ENCODE measurements at places on chromosomes 2 and 18.

- no peak for DNase-seq
Observed at GRCh38 chr2:95317665-95318425, 20.7 kb downstream of the KCNIP3 start.

DNA sequence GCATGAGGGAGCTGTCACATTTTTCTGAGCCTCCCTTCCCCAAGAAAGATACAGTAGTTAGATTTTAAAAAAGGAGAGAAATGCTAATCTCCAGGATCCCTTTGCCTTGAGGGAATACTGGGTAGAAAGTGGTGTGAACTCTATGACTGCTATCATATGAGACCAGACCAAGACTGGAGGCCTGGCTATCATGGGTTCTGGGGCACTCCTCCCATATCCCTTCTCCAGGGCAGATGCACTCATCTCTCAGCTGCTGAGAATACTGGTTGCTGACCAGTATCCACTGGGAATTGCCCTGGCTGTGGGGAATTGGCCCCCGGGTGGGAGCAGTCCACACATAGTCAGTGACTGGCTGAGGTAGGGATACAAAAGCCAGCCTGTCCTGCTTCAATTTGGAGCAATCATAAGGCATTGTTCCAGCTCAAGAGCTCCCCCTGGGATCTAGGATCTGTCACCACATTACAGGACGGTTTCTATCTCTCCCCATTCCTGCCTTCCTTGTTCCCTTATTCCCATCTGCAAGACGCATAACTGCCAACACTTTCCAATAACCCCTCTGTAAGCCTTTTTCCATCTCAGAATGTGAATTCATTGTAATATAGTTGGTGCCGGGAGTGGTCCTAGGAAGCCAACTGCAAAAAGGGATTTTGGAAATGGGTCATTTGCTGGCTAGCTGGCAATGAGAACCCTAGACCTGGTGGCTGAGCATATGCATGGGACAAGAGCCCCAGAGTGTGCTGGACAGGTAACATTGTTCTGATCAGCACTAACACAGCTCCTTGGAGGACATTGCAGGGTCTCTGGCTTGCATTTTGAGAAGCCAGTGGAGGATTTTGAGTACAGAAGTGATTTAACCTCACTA, 35.4 kb upstream of the REEP1 start:
- DNase-seq: no peak

DNA sequence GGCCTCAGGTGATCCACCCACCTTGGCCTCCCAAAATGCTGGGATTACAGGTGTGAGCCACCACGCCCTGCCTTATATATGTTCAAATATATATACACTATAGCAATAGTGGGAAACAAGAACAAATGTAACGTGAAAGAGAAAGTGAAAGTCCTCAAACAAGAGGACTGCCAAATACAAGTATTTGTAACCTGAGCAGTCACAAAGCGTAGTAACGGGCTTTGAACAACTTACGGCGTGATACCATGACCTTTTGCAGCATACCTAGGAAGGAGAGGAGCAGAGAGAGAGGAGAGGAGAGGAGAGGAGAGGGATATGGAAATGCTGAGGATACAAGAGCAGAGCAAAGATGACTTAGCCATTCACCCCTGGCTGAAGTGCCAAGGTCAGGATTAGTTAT, 113.8 kb upstream of the RGPD4 start:
- DNase-seq: no peak

DNA sequence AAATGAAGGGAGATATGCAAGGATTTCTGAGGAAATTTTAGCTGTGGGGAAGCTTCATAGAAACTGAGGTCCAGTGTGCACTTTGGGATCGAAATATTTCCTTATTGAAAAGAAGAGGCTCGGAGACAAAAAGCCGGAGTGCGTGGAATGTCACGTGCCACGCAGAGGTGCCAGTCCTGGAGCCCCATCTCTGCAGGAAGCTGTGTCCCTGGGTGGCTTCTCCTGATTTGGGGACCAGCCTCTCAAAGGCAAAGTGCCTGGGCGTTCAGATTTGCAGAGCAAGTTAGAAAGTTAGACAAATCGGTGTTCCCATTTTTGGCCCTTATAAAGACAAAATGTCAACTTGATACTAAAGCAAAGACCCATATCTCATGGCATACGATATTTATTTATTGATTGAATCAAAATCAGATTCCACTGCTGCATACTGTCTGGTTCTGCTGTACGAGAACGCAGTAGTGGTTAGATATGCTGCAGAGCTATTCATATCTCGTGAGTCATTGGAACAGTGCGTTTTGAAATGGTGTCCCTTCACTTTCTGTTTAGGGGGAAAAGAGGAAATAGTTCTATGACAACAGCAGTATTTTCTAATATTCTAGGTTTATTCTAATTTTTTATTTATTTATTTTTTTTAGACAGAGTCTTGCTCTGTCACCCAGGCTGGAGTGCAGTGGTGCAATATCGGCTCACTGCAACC, 9.1 kb upstream of the ATG16L1 start:
- DNase-seq: no peak

DNA sequence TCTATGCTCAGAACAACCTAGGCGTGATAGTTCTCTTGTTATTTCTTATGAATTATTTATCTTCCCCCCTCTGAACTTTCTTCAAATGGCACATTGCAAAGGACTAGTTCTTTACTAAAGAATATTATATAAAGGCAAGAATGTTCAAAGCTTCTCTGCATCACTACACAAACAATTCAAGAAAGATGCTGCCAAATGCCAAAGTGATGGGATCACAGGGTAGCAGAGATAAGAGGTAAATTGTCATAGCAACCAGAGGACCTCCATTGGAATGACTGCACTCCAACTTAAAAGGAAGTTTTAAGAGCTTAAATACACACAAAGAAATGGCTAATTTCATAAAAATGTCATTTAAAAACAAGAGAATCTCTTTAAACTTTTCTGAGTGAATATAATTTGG, 72.8 kb downstream of the AQP4 start:
- DNase-seq: no peak

DNA sequence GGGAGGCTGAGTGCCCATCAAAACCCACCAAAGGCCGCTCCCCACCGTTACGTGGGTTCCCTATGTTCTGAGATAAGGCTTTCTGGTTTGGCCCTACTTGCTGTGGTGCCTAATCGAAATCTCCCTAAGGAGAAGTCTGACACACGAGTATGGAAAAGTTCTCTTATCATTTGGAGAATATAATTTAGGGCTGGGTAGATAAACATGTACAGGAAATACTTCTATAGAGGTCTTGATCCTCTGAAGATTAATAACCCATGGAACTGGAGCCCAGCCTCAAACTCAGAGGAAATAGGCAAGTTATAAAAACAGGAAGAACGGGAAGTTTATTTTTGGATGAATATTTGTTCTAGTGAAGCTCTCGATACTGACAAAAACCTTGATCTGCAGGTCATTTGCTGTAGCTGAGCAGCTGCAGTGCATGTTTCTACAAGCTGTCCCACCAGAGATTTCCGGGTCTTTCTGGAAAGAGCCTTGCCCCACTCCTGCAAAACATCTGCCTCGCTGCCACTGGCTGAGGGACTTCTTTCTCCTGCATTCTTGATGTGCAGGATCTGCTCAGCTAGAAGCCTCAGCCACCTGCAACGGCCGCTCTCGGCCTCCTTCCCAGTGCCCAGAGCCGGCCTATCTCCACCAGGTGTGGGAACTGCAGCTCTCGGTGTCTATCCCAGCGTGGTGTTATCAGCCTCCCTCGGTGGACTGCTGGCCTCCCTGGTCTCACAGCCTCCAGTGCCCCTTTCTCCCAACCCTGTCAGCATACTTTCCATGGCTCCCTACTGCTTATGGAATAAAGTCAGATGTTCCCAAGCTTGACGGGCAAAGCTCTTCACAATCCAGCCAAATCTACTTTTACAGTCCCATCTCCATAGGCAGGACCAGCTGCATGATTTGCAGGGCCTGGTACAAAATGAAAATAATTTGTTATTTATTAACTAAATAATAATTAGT, 48.6 kb downstream of the SPRED2 start:
- no peak for DNase-seq

DNA sequence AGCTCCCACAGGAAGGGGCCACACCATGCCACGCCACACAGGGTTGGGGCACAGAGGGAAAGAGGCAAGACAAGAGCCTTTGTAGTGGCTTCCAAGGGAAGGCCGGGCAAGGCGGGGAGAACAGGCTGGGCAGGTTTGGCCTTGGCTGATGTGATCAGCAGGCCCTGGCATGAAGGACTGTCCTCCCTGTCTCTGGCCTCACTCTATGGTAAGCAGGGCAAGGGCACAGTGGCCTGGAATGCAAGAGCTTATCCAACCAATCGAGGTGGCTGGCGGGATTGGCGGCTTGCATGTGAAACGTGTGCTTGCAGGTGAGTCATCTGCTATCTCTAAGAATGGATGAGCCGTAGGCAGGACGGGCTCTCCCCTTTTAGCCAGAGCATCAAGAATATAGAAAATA, 6.4 kb upstream of the ATP9B start:
- no peak for DNase-seq

DNA sequence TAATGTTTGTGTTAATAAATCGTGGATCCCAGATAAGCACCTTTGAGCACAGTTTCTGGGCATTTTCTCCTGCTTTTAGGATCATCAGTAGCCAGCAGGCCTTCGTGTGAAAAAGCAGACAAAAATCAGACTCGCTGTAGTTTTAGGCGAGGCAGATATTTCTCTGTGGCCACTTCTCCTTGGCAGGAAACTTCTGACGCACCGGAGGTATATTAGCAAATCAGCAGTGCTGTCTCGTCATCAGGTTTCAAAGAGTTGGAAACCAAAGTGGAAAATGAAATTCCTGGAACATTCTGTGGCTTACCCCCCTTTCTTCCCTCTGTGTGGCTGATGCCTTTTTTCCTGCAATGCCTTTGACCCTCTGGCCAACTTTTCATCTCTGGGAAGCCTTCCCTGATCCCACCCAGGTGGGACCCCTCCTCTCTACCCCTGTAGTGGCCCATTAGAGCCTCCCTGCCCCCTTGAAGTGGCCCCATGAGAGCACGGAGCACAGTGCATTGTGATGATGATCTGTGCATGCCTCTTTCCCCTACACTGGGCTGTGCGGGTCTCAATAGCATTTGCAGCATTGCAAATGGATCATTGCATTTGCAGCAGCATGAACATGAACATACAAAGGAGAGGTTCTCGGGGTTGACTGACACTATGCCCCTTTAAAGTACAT, 93.3 kb downstream of the RNF144A start:
- DNase-seq: no peak

DNA sequence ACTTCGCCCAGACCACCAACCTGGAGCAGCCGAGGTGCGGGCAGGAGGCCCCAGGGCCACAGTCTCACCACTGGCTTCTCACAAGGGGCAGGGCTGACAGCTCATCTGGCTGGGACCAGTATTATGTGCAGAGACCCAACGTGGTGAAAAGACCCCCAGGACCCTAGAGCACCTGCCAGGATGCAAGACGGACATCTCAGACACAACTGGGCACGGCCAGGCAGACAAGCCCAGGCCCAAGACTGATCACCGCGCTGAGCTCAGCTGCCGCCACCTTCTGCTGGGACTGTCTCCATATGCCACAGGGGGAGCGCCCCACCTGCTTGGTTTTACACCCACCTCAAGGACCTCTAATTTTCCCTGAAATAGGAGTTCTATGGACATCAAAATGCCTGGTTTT, 23.2 kb downstream of the HDAC4 start:
- no peak for DNase-seq

DNA sequence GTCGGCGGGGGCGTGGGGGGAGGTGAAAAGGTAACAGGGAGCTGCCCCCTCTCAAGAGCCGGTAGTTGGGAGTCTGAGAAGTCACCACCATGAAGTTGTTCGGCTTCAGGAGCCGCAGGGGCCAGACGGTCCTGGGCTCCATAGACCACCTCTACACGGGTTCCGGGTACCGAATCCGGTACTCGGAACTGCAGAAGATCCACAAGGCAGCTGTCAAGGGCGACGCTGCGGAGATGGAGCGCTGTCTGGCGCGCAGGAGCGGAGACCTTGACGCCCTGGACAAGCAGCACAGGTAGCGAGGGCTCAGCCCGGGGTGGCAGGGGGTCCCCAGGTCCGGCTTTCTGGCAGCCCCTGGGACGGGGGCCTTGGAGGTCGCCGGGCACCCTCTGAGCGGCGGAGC, 47.1 kb upstream of the ZNF519 start:
- DNase-seq: no peak

- no peak for DNase-seq
Observed at GRCh38 chr2:121061633-121062032, 223.4 kb downstream of the TFCP2L1 start.

DNA sequence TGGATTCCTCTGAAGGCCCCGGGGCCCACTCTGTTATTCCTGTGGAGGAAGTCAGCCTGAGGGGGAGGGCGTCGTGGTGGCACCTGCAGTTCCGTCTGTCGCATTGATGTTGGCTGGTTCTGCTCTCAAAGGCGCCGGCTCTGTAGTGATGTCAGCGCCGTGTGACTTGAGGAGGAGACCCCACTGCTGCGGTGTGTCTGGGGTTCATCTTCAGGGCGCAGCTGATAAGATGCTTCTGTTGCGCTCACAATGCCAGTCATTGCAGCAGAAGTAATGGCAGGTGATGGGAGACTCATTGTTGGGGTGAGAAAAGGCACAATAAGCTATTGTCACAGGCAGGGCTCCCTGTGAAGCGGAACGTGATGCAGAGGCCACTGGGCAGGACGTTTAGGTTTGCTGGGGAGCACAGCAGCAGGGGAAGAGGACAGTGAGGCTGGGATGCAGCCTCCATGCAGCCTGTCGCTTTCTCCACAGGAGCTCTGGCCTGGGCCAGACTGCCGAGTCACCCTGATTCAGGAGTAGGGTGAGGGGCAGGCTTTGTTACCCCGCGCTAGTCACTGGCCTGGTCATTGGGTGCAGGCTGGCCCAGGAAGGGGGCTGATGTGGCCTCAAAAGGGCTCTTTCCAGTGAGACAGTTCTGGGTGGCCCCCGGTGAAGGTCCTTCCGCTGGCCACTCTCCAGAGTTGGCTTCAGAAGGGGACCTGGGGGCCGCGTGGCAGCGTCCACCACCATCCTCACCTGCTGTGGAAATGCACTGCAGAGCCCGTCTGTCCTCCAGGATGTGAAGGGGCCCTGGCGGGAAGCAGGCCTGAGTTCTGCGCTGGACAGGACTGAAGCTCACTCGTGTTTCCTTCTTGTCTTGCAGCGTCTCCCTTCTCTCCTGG, 42.9 kb downstream of the SH3BP4 start:
- no peak for DNase-seq

- no peak for DNase-seq
Observed at GRCh38 chr18:77666613-77667012, 417.0 kb downstream of the GALR1 start.

DNA sequence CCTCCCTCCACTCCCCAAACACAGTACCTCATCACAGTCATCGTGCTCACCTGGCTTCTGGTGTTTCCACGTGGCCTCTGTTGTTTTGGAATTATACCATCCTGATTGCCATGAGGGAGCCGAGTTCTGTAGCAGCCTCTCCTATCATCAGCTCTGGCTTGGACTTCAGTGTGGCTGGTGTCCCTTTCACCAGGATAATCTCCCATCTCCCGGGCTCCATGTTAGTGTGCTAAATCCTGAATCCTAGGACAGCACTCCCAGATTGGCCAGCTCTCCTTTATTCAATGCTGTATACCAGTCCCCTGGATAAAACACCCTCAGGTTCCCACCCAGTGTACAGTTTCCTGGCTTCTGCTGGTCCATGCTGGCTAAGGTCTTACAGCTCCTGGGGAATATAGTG, 53.3 kb downstream of the LONRF2 start:
- DNase-seq: no peak
